ENCODE measurements at places on chromosomes 12 and 14. TPM values are rescaled to one million over a fixed set of nuclear protein-coding genes. Genes with fewer than 3 reads are reported as not detected.

GRCh38 chr12:75900781-75901254, 130.8 kb downstream of the PHLDA1 start:
- no peak overlapping the region for H3K4me3 ChIP-seq
- no peaks in the 10 kb centered on the region for H3K36me3 ChIP-seq
- no peak for DNase-seq
- H3K27me3 ChIP-seq: no peaks in the 10 kb centered on the region
- no peak overlapping the region for H3K27ac ChIP-seq

DNA sequence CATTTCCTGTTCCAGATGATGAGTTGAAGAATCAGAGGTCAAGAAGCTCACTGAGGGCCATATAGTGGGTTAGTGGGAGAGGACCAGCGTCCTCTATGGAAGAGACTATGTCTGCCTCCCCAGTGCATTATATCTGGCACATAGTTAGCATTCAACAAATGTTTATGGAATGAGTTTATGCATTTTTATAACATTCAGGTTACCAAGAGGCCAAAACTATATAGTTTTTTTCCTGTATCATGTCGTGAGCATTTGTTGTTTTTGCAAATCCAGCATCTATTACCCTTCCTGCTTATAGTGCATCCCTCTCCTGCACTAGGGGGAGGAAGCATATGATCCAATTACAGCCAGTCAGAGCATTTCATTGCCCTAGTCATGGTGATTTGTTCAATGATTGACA, 60.6 kb downstream of the SUDS3 start:
- peaks cover 19% of the 10 kb centered on the region for H3K4me1 ChIP-seq
- no peaks in the 10 kb centered on the region for H3K27me3 ChIP-seq
- peak overlapping the region; percentile 40 for H3K27ac ChIP-seq

DNA sequence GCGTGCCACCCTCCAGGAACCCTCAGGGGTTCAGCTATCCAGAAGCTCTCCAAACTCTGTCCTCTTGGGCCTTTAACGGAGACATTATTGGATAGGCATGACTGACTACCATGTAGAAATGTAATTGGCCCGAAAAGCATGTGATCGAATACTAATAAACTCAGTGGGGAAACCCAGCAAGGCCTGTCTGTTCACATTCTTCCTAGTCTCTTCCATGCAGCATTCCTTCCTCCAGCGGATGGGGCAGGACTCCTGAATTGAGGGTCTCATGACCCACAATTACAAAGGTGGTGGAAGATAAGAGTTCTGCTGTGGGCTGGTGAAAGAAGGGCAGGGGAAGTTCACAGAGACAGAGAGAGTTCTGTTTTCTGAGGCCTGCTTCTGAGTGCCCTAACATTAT, 6.5 kb upstream of the PRDM4 start:
- DNase-seq: no peak
- H3K4me3 ChIP-seq: no peak overlapping the region
- no peaks in the 10 kb centered on the region for H3K36me3 ChIP-seq
- no peak overlapping the region for H3K27ac ChIP-seq
- no peaks in the 10 kb centered on the region for H3K4me1 ChIP-seq
- peaks cover 28% of the 10 kb centered on the region for H3K27me3 ChIP-seq

LALBA gene
- not detected for total RNA-seq

GRCh38 chr12:29004936-29005304, 144.2 kb upstream of the FAR2 start:
- DNase-seq: no peak
- H3K27me3 ChIP-seq: no peaks in the 10 kb centered on the region
- H3K4me3 ChIP-seq: no peak overlapping the region
- no peaks in the 10 kb centered on the region for H3K36me3 ChIP-seq

KRT77 gene
- total RNA-seq: not detected

HOXC6 gene
- not detected for total RNA-seq

NTN4 gene
- 670 TPM for total RNA-seq
